CD4-positive, CD25-positive, alpha-beta regulatory T cell (primary cell): ENCODE measurements at places on chromosomes 3 and 15.

GRCh38 chr3:133926736-133927539 is 31.3 kb upstream of the RAB6B start:
- peaks cover 15% of the 10 kb centered on the region for H3K4me1 ChIP-seq
- H3K36me3 ChIP-seq: no peaks in the 10 kb centered on the region
- no peaks in the 10 kb centered on the region for H3K27me3 ChIP-seq

DNA sequence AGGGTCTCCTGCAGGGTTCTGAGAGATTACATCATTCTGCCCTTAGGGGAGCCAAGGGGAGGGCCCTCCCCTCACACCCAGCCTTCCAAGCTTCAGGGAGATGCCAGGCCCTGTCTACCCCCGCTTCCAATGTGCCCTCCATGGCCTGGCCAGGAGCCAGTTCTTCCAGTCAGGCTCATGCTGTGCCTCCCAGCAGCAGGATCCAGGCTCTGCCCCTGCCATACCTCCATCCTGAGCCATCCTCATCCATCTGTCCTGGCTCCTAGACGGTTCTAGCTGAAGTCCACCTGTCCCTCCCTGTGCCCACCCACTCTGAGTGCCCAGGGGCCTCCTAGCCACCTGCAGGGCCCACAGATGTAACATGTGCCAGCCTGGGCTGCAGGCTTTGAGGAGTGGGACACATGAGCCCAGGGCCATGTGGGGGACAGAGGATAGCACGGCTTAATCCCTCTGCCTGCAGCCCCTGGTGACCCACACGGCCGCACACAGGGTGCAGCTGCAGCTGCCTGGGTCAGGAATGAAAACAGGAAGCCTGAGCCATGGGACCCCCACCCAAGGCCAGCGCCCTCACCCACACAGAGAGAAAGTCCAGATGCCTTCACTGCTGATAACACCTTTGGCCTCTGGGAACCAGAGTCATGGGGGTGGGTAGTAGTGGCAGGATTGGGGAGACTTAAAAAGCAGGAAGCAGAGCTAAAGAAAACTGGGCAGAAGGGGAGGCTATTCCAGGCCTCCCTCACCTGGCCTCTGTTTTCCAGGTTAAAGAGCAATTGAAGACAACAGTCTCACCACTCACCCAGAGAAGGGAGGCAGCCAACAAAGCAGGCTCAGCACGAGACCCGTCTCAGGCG is 11.8 kb downstream of the PLCD1 start:
- peaks cover 51% of the 10 kb centered on the region for H3K36me3 ChIP-seq
- H3K4me3 ChIP-seq: no peak overlapping the region
- H3K27ac ChIP-seq: no peak overlapping the region
- no peak for DNase-seq

GRCh38 chr3:111727843-111728565 is 131.1 kb upstream of the PHLDB2 start:
- no peaks in the 10 kb centered on the region for H3K4me1 ChIP-seq
- no peak for DNase-seq
- H3K4me3 ChIP-seq: no peak overlapping the region
- H3K27me3 ChIP-seq: no peaks in the 10 kb centered on the region
- no peaks in the 10 kb centered on the region for H3K36me3 ChIP-seq

DNA sequence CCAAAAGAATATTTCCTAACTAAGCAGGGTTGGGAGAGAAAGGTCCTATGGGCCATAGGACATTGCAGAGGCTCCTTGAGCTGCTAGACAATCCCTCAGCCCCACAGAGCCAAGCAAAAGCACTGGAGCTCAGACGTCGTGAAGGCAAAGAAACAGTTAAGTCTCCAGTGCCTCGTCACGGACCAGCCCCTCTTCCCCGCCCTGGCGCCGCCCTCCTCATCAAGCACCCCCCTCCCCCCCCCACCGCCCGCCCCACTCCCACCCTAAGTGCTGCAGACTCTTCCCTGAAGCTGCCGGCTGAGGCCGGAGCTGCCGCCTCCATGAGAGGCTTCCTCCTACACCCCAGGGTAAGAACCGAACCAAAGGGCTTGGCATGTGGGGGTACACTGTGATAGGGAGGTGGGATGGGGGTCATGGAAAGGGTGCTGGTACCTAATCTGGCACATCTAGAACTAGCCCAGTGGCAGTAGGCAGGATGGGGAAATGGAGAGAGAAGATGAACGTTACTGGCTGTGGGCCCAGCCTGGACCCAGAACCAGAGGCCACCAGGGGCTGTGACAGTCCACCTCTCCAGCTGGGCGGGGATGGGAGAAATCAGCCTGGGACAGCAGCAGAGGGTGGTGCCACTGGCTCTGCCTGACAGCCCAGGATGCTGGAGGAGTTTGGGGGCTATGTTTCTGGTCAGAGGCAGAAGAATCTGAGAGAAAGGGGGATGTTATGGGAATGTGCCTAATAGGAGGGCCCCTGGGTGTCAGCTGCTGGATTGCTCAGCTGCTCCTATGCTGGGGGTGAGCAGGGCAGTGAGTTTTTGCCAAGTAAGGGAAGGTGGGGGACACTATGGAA is at the start of gene MAP1A:
Gene MAP1A, plus strand, starts transcription at position 255 of the 843 bp plus-strand sequence. CDS start 3,866 bp downstream, outside the sequence.
- DNase-seq: no peak
- H3K27me3 ChIP-seq: peaks cover 7% of the 10 kb centered on the region
- no peak within 1 kb of the TSS for H3K4me3 ChIP-seq
- H3K27ac ChIP-seq: no peak within 1 kb of the TSS

GRCh38 chr15:61824291-61824690 is 236.0 kb downstream of the VPS13C start:
- no peak overlapping the region for H3K27ac ChIP-seq
- H3K4me3 ChIP-seq: no peak overlapping the region
- no peak for DNase-seq
- no peaks in the 10 kb centered on the region for H3K4me1 ChIP-seq
- peaks cover 4% of the 10 kb centered on the region for H3K27me3 ChIP-seq

- no peaks in the 10 kb centered on the region for H3K4me1 ChIP-seq
- H3K4me3 ChIP-seq: no peak overlapping the region
- H3K36me3 ChIP-seq: no peaks in the 10 kb centered on the region
- no peak overlapping the region for H3K27ac ChIP-seq
- no peaks in the 10 kb centered on the region for H3K27me3 ChIP-seq
Measured at GRCh38 chr15:29348336-29348914, 78.8 kb upstream of the NSMCE3 start.

- H3K4me1 ChIP-seq: peaks cover 20% of the 10 kb centered on the region
- H3K36me3 ChIP-seq: no peaks in the 10 kb centered on the region
- no peaks in the 10 kb centered on the region for H3K27me3 ChIP-seq
Measured at GRCh38 chr3:141386611-141387111, 18.4 kb downstream of the ZBTB38 start.

GRCh38 chr3:174777813-174778212 is 81.3 kb upstream of the NAALADL2 start:
- no peaks in the 10 kb centered on the region for H3K27me3 ChIP-seq
- no peaks in the 10 kb centered on the region for H3K4me1 ChIP-seq
- no peaks in the 10 kb centered on the region for H3K36me3 ChIP-seq
- H3K27ac ChIP-seq: no peak overlapping the region
- no peak for DNase-seq

DNA sequence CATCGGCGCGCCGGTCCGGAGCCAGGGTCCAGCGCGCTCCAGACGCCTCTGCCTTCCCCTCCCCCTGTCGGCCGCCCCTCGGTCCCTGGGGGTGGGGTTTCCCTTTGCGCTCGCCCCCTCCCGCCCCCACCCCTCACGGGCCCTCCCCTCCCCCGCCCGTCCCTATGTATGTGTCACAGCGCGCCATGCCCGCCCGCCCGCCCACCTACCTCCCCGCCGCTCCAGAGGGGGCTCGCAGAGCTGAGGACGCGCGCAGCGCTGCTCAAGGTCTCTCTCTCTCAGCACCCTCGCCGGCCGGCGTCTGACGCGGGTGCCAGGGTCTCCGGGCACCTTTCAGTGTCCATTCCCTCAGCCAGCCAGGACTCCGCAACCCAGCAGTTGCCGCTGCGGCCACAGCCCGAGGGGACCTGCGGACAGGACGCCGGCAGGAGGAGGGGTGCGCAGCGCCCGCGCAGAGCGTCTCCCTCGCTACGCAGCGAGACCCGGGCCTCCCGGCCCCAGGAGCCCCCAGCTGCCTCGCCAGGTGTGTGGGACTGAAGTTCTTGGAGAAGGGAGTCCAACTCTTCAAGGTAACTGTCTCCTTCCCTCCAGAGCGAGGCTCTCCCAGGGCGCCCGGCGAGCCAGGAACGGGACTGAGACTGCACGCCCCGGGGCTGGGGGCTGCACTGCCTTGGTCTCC is at the start of gene ACAN:
Gene ACAN, plus strand, starts transcription at position 196 of the 679 bp plus-strand sequence. CDS start 32,771 bp downstream, outside the sequence.
- H3K4me3 ChIP-seq: no peak within 1 kb of the TSS
- H3K27ac ChIP-seq: no peak within 1 kb of the TSS
- peaks cover 2% of the 10 kb centered on the region for H3K4me1 ChIP-seq
- DNase-seq: no peak

DNA sequence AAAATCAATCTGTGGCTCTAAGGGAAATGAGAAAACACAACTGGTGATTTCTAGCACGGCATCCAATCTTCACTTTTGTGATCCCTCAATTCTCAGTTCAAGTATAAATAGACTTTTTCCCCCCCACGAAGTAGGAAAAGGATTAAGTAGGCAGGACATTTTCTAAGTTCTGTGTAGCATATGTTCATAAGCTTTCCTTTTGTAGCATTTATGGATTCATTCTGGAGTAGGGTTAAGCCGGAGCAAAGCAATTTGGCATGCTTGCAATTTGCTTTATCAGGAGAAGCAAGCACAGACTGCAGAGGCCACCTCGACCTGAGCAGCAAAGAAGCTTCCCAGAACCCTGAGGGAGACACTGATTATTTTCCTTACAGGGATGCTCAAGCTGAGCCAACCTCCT is 66.3 kb downstream of the FHIT start:
- no peak overlapping the region for H3K27ac ChIP-seq
- no peak overlapping the region for H3K4me3 ChIP-seq
- H3K27me3 ChIP-seq: no peaks in the 10 kb centered on the region
- H3K36me3 ChIP-seq: no peaks in the 10 kb centered on the region
- no peak for DNase-seq

GRCh38 chr3:184524981-184525336 is 36.6 kb upstream of the EPHB3 start:
- H3K36me3 ChIP-seq: no peaks in the 10 kb centered on the region
- H3K27ac ChIP-seq: no peak overlapping the region
- peak overlapping the region; percentile 66 for H3K4me3 ChIP-seq
- H3K4me1 ChIP-seq: peaks cover 9% of the 10 kb centered on the region
- peak; percentile 4 for DNase-seq
